ENCODE measurements at places on chromosomes 13 and 19.
A peak's percentile ranks its signal among the peaks of the same experiment; 100 is the strongest.

DNA sequence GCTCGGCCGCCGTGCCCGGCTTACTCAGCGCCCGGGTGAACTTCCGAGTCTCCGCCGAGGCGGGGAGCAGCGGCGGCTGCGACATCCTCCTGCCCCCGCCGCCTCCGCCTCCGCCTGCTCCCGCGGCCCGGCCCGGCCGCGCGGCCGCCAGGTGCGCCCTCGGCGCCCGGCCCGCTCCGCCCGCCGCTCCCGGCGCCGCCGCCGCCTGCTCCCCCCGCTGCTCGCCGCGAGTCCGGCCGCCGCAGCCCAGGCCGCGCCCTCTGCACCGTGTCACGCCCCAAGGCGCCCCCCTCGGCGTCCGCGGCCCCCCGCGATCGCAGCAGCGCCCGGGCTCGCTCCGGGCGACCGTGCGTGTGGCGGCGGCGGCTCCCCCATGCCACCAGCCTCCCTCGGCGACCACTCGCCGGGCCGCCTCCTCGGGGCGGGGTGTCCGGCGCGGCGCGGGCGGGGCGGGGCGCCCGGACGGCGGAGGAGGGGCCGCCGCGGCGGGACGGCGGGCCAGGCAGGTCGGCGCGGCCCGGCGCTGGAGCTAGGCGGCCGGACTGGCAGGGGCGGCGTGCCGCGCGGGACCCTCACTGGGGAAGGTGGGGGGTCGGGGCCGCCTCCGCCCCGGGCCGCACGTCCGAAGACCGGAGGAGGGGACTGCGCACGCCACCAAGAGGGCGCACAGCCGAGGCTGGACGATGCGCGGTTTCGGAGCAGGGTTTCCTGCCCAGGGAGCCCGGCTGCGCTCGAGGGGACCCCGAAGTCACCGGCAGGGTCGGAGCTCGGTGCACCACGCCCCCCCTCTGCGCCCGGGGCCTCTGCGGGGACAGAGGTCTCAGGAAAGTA, 108.6 kb upstream of the DOCK9 start:
- peak; percentile 36 for DNase-seq

DNA sequence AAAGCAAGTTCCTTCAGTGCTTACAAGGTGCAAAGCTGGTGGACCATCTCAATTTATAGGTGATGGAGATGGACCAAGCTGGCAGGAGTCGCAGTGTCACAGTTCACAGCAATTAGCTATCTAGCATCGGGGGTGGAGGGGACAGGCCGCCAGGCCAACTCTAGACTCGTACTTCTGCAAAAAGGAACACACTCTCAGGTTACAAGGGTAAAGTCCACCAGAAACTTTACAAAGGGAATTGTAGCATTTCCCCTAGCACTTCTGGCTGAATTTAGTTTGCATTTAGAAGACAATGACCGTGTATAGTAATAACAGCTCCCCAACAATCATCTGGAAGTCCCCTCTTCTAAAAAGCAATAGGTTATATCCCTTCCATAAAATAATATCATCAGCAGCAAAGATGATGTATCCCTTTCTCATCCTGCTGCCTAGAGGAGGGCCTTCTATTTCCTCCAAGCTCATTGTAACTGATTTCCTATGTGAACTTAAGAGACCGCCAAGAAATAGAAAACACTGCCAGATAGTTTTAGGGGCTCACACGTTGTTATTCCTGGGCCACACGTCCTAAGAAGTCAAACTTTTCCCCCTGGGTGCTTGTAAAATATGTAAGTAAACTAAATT, 8.5 kb upstream of the DOCK9 start:
- no peak for DNase-seq

DNA sequence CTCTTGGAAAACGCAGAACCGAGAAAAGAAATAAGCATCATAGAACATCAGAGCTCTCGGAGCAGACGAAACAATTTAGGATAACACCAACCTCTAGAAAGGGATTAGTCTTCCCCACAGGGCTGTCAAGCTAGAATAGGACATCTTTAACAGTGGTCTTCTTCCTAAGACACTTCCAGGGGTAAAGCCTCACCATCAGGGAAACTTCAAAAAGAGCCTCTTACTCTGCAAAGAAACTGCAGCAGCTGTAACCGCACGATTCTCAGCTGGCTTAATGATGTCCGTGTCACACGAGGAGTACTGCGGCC, 642 bp downstream of the ZNF571 start:
- no peak for DNase-seq

- no peak for DNase-seq
Measured at GRCh38 chr13:97231829-97232196, 9.7 kb downstream of the MBNL2 start.

DNA sequence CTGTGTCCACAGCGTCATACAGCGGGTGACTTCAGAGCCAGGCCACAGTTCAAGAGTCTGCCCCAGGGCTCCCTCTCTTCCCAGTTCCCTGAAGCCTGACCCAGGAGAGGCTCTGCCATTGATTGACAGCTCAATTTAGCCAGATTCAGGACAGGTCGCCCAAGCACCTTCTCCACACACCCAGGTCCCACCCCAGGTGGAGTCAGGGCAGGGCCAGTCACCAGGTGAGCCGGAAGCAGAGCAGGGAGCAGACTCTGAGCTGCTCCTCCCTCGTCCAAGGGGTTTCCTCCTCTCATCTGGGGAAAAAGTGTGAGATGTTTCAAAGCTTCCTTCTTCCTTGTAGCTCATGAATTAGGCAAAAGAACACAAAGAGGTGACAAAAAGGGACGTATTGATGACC, 5.6 kb downstream of the CEACAM7 start:
- DNase-seq = no peak

- no peak for DNase-seq
Measured at GRCh38 chr13:110914081-110914330, 863 bp downstream of the ANKRD10 start.

- no peak for DNase-seq
Measured at GRCh38 chr13:47472516-47472915, 528.6 kb downstream of the SUCLA2 start.

GRCh38 chr13:98900442-98900841, 77.4 kb downstream of the DOCK9 start:
- no peak for DNase-seq

DNA sequence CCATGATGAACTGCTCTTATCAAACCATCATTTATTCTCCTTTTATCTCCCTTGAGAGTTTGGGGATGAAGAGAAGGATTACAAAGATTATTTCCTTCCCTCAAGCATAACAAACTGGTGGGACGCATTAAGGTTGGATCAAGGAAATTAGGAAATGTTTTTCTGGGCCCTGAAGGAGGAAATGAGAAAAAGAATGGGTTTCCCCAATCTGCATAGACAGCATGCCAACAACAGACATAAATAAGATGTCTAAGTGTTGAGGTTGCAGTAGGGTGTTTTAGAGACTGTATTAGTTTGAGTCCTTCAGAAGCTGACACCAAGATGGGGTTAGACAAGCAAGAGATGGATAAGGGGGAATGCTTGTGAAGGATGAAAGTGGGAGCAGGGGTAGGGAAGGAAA, 7.3 kb downstream of the EPSTI1 start:
- no peak for DNase-seq

- DNase-seq = no peak
Measured at GRCh38 chr13:99895444-99896368, 75.9 kb downstream of the ZIC5 start.

- DNase-seq = no peak
Measured at GRCh38 chr13:61406275-61406674, 9.4 kb downstream of the PCDH20 start.

Measured in choroid plexus epithelial cell (primary cell).